ENCODE measurements at places on chromosomes 6 and 20. TPM values are rescaled to one million over a fixed set of nuclear protein-coding genes. Genes with fewer than 3 reads are reported as not detected.

Gene MEA1
- total RNA-seq = 26.7 TPM

Gene MYO6
- total RNA-seq = 5.4 TPM

Gene SRSF6
- 48.7 TPM for total RNA-seq

Gene AGER
- total RNA-seq = 1.6 TPM

Gene BAG2
- total RNA-seq = 12.7 TPM

Gene TSPYL4
- 26.0 TPM for total RNA-seq

Gene XKR7
- not detected for total RNA-seq

Gene FKBP1C
- 0.40 TPM for total RNA-seq

DNA sequence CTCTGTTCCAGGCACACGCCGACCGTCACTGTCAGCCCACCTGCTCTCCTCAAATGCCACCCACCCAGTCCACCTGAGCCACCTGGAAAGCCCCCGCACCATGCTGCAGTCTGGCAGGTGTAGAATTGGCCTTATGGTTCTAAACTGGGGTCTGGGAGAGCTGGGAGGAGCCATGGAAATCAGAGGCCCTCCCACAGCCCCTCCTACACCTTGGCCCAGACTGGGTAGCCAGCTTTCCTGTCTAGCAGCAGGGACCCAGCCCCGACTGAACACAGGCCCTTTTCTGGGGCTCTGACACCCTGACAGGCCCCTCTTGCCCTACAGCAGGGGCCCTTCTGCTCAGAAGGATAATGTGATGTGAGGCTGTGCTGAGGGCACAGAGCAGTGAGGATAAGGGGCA lies 31.1 kb downstream of the LRFN2 start:
- no peak for DNase-seq

DNA sequence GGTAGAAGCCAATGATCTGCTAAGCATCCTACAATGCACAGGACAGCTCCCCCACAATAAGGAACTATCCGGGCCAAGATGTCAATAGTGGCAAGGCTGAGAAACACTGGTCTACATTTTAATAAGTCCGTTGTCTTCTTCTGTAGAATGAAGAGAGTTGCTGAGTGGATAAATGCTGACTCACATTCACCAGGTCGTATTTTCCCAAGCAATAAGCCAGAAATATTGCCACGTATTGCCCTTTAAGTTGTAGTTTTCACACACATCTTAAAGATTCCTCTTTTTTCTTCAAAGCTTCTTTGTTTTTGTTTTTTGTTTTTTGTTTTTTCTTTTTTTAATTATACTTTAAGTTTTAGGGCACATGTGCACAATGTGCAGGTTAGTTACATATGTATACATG lies 30.5 kb upstream of the NRN1 start:
- no peak for DNase-seq

GRCh38 chr20:19251958-19252357 lies 39.5 kb downstream of the SLC24A3 start:
- no peak for DNase-seq

- no peak for DNase-seq
Observed at GRCh38 chr6:82030301-82030700, 217.2 kb downstream of the IBTK start.

DNA sequence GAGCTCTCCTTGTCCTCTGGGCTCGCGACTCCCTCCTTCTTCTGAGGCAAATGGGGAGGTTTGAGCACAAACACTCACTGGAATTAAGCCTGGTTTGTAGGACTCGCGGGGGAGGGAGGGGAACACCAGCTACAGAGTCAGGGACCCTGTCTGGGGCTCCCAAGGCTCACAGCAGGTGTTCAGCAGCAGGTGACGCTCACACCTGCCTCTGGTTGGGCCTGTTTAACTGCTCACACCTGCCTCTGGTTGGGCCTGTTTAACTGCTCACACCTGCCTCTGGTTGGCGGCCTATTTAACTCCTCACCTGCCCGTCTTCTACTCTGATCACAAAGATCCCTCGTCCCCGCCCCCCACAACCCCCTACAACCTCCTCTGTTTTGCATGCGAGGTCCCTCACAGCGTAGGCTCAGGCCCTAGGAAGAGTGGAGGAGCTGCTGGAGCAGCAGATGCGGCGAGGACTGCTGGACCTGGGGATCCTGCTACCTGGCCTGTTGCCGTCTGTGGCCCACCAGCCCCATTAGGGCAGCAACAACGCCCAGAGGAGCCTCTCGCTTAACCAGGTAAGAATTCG lies 181.9 kb downstream of the ERMARD start:
- no peak for DNase-seq

DNA sequence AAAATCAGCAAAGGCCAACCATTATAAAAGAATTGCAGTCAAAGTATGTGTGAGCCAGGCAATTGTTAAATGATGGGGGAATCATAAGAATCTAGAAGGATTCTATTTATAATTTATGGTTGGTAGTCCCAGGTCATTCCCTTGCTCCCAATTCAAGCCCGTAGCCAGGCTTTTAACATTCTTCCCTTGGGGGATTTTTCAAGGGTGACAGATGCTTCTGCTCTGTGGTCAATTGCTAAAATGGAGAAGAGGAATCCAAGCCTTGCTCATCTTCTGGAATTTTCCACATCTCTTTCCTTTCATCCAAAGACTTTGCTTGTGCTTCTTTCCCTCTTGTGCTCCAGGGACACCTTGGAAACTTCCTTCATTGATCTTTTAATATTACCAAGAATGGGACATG lies 18.0 kb upstream of the BCAS1 start:
- DNase-seq = no peak

- no peak for DNase-seq
Observed at GRCh38 chr6:31203345-31203979, 33.0 kb upstream of the POU5F1 start.

- DNase-seq = no peak
Observed at GRCh38 chr6:107665382-107665781, 158.7 kb downstream of the SCML4 start.

DNA sequence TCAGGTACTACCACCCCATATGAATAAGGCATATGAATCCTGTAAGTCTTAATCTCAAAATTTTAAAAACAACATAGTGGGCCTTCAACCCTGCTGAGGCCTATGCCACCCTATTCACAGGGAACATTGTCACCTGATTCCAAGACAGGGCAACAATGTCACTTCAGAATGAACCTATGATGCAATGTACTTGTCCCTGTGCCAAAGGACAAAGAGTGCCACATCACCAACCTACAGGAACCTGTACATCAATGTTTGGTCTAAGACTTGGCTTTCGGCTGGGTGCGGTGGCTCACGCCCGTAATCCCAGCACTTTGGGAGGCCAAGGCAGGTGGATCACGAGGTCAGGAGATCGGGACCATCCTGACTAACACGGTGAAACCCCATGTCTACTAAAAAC lies 318.5 kb upstream of the JARID2 start:
- no peak for DNase-seq

GRCh38 chr6:7052443-7053011 lies 55.2 kb upstream of the RREB1 start:
- DNase-seq = peak; percentile 78

GRCh38 chr6:33694401-33694931 lies 17.0 kb downstream of the UQCC2 start:
- peak; percentile 49 for DNase-seq

- no peak for DNase-seq
Observed at GRCh38 chr6:40325791-40326190, 261.4 kb downstream of the LRFN2 start.

DNA sequence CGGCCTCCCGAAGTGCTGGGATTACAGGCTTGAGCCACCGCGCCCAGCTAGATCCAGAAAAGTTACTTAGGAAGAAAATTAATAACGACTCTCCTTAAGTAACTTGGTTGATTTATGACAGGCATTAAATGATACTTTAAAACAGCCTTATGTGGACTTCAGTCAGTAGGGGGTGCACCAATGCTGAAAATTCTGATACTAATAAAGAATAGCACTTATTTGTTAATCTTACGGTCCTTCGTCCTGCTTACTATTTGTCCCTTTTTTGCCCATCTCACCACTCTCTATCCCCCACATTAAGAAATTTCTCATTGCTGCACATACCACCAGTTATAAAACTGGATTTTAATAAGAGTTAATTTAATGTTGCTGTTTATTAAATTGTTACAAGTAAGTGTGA lies 12.7 kb upstream of the PRELID3B start:
- no peak for DNase-seq

GRCh38 chr6:127514179-127514772 lies 4.9 kb downstream of the MTCL3 start:
- DNase-seq = no peak

DNA sequence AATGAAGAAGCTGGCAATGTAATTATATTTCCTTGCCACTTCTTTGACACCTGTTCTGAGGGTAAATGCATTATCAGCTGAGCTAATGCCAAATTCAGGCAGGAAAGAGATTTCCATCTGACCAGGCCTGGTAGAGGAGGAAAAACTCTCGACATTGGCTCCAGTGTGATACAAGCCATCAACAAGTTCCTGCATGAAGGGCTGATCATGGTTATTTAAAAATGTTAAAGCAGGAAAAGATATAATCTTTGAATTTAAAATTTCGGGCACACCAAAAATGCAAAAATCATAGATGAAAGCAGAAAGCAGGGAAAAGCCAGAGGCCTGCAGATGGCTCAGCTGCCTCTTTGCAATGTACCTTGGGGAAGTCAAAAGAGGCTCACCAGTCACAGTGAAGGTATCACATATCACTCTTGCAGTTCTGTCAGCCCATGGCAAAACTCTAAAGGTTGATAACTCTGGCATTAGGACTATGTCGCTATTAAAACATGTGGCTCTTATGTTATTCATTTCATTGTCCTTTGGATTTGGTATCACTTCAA lies 39.1 kb downstream of the LGSN start:
- no peak for DNase-seq

GRCh38 chr20:17463711-17464110 lies 67.5 kb downstream of the BFSP1 start:
- no peak for DNase-seq

GRCh38 chr6:7879579-7879978 lies 31.0 kb downstream of the TXNDC5 start:
- DNase-seq = no peak

DNA sequence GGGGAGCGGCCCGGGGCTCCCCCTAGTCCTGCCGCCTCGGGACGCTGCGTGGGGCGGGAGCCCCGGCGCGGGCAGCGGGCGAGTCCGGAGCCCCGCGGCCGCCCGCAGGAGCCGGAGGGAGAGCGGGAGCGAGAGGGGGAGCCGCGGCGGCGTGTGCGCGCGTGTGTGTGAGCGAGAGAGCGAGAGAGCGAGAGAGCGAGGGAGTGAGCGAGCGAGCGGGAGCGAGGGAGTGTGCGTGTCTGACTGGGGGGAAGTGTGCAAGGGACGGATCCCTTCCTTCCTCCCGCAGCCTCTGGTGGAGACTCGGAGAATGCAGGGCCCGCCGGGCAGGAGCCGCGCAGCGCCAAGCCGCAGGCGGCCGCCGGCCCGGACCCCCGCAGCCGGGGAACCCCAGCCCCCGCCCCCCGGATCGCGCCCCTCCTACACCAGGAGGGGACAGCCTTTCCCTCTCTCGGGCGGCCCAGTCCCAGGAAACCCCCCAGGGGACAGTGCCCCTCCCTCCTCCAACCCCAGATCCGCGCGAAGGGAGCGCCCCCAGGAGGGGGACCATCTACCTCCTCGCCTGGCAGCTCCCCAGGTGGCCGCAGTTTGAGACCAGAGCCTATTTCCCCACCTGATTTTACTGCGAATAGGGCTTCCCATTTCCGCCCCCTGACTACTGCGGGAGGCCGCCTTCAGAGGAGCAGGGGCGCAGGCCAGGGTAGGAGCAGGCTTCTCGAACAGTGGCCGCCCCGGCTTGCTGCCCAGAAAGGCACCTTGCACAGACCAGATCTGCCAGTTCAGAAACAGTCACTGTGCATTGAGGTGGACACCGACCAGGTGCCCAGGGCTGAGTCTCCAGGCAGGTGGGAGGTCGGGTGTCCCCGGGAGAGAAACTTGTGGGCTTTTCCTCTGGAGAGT lies at the start of gene CDH22:
Gene CDH22, minus strand, starts transcription at position 241 of the 900 bp plus-strand sequence. CDS start 57,204 bp downstream, outside the sequence.
- DNase-seq = peak; percentile 58

- DNase-seq = no peak
Observed at GRCh38 chr20:58378704-58379103, 10.3 kb upstream of the VAPB start.

GRCh38 chr6:167936051-167936450 lies 61.4 kb upstream of the KIF25 start:
- DNase-seq = no peak

GRCh38 chr20:2890742-2891141 lies 17.5 kb downstream of the PTPRA start:
- DNase-seq = no peak

DNA sequence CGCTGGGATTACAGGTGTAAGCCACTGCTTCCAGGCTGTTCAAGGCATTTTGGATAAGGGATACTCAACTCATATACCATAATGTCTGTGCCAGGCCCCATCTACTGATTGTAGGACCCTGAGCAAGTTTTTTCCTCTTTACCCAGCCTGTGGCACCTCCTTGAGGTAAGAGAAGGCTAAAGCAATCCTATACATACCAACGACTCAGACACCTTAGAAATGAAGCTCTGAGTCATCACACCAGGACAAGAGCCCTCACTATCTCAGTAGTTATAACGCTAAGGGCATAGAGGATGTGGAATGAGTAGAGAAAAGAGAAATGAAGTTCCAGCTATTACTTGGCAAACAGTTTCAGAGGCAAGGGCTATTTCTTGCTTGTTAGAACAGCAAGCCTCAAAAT lies 16.9 kb downstream of the NDRG3 start:
- no peak for DNase-seq

GRCh38 chr6:149094156-149094555 lies 223.4 kb upstream of the TAB2 start:
- DNase-seq = no peak

- no peak for DNase-seq
Observed at GRCh38 chr6:157442291-157442690, 61.3 kb downstream of the ZDHHC14 start.

DNA sequence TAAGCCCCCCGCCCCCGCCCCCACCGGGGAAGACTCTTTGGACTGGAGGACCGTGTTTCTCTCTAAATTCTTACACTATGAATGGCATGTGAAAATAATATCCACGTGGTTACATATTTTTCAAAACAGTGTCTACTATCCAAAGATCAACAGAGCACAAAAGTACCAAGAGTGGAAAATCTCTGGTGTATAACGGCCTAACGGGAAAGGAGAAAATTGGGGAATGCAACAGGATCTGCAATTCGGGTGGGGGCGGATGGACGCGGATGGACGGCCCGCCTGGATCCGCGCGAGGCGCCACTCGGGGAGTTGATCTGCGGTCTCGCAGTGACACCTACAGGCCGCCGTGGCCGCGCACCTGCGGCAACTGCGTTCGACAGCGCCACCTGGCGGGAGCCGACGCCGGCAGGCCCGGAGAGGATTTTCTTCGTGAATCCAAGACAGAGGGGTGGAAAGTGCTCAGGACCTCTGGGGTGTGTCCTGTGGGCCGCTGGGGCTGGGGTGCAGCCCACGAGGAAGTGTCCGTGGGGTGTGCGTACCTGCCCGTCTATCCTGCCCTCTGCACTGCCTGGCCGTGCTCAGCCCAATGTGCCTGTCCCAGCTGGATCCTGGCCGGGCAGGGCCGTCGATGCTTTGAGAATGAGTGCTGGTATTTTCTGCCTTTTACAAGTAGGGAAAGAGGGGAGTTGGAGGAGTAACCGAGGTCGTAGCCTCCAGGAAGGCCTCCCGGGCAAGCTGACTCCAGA lies 18.6 kb downstream of the ANKRD60 start:
- peak; percentile 92 for DNase-seq

GRCh38 chr6:145609521-145609920 lies 125.8 kb downstream of the EPM2A start:
- DNase-seq = no peak

GRCh38 chr6:90978046-90978445 lies 391.2 kb upstream of the MAP3K7 start:
- no peak for DNase-seq

GRCh38 chr6:168542301-168542700 lies 101.3 kb downstream of the SMOC2 start:
- DNase-seq = no peak

- DNase-seq = no peak
Observed at GRCh38 chr6:68653074-68653705, 18.1 kb downstream of the ADGRB3 start.

- DNase-seq = no peak
Observed at GRCh38 chr6:31037682-31038081, 27.4 kb downstream of the MUC22 start.
